Activated CD4-positive, alpha-beta T cell treated with anti-CD3 and anti-CD28 coated beads, Interleukin-10, Interleukin-2, amounts not matched to agents 100 ng/mL and 50 ng/mL, durations not matched to agents 16 hours and 8 hours (primary cell): ENCODE measurements at places on chromosomes 1 and 21.

GRCh38 chr1:12052997-12053686 lies 10.0 kb upstream of the TNFRSF8 start:
- no peak for DNase-seq

- DNase-seq = no peak
These were observed 378.4 kb downstream of the SETD4 start for GRCh38 chr21:35681946-35682345.

GRCh38 chr1:205191622-205192021 lies 19.9 kb downstream of the DSTYK start:
- no peak for DNase-seq

GRCh38 chr1:157878059-157878458 lies 36.5 kb upstream of the CD5L start:
- no peak for DNase-seq

DNA sequence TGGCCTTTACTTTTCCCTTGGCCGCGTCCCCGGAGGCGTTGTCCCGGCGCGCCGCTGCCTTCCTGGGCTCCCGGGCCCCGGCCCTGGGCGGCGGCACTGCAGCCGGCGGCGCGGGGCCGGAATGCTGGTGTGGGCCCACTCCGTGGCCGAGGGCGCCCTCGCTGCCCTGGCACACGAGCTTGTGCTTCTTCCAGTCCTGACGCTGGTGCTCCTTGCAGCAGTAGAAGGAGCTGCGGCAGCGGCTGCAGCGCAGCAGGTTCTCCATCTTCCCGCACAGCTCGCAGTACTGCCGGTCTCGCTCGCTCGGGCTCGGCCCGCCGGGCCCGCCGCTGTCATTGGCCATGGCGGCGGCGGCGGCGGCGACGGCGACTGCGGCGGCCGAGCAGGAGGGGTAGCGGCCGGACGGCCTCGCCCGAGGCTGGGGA lies 529 bp downstream of the EGLN1 start:
- DNase-seq = peak; percentile 52

DNA sequence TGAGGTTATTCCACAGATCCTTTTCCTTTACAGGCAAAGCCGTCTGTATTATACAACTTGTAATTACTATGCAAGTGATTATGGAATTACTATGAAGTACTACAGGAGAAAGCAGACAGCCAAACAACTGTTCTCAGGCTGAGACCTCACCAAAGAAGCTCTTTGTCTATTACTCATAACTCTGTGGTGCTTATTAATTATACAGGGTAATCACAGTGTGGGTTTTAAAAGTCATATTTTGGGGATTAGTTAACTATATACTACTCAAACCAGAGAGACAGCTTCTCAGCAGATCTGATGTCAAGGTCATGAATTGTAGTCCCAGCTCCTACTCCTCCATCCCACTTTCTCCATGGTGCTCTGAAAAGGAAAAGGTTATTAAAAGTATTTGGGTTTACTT lies 49.6 kb downstream of the CTTNBP2NL start:
- DNase-seq = no peak

GRCh38 chr1:211591980-211592493 lies 13.1 kb upstream of the SLC30A1 start:
- DNase-seq = no peak

DNA sequence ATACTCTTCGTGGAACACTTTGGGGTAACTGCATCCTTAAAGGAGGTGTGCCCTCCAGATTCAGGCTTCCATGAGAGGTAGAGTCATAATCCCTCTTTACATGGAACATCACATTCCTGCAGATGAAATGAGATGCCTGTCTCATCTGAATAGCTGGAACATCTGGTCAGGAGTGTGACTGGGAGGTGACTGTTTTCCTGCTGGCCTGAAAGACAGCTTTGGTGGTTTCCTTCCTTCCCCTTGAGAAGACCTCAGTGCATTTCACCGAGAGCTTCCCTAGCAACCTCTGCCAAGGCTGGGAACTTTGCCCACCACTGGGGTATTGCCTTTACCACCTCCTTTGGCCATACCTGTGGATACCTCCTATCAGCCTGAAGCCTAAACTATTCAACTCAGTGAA lies 46.7 kb upstream of the GUCA2A start:
- DNase-seq = no peak

- DNase-seq = peak; percentile 36
These were observed 160.9 kb downstream of the GABPA start for GRCh38 chr21:25895565-25896205.

- no peak for DNase-seq
These were observed 370.4 kb upstream of the ST6GALNAC5 start for GRCh38 chr1:76496871-76497270.

DNA sequence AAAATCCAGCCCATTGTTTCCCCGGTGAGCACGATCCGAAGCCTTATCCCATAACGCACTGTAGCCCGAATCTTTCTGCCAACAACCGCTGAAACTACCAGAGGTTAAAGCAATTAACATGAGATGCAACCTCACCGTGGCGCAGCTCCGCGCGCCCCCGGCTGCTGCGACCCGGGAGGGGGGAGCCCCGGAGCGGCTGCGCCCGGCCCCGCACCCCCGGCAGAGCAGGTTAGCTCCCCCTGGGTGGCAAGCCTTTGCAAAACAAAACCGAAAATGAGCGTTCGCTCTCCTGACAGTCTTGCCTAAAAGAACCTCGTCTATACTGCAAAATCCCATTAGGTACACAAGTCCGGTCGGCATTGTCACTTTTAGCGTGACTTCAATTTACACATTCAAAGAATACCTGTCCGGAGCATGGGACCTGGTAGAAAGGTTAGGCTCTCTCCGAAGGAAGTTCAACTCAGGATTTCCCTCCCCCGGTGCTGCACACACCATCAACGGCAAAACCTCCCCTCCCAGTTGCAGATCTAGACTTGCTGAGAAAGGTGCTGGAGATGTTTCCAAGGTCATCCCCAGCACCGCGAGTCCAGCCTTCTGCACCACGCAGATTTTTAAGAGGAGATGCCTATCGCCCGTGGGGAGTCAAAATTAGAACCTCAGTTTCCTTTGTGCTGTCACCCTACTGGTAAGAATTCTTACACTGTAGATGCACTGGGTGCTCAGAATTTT lies 107.5 kb downstream of the ZNF281 start:
- DNase-seq = peak; percentile 55

- DNase-seq = no peak
These were observed 11.6 kb upstream of the AKR7A3 start for GRCh38 chr1:19300211-19300610.

DNA sequence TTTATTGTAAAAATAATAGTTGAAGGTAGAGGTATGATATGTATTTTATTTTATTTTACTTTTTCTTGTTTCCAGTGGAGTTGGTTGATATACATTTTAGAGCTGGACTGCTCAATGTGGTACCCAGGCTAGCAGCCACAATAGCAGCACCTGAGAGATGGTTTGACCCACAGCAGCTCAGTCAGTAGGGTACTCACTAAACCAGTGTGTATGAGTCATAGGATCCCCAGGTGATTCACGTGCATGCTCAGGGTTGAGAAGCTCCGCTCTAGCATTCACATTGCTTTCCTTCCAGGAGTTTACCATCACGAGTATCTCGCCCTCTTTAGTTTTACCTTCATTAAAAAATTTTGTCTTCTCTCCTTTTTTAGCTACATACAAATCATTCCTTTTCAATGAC lies 96.0 kb upstream of the PAXBP1 start:
- DNase-seq = no peak

GRCh38 chr1:247338723-247339275 lies 7.1 kb upstream of the ZNF496 start:
- DNase-seq = no peak

- no peak for DNase-seq
These were observed 11.4 kb upstream of the SPATC1L start for GRCh38 chr21:46195595-46196195.

GRCh38 chr1:94716965-94717364 lies 103.2 kb upstream of the SLC44A3 start:
- DNase-seq = no peak

DNA sequence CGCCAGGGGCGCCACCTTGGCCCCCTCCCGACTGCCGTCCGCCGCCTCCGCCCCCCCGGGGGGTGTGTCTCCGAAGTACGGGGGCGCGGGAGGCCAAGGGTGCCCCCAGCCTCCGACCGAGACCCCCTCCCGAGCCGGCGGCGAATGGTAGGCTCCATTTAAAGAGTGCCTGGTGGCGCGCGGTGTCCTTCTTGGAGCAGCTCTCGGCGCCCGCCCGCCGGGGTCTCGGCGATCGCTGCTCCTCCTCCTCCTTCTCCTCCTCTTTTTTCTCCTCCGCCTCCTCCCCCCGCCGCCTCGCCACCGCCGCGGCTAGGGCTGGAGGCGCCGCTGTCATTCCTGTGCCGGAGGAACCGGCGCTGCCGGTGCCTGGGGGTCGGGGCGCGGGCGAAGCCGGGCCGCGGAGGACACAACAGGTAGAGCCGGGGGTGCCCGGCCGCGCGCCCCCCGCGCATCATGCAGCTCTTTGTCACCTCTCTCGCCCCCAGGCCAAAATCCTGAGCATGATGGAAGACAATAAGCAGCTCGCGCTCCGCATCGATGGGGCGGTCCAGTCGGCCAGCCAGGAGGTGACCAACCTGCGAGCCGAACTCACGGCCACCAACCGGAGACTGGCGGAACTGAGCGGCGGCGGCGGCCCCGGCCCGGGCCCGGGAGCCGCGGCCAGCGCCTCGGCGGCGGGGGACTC lies at the start of gene KAZN:
Gene KAZN (plus strand): TSS at position 188 of the 685 bp plus-strand sequence.
- no peak for DNase-seq

GRCh38 chr21:29718081-29718815 lies 221.5 kb downstream of the GRIK1 start:
- no peak for DNase-seq

GRCh38 chr1:34478515-34479076 lies 276.3 kb upstream of the GJB5 start:
- DNase-seq = no peak

DNA sequence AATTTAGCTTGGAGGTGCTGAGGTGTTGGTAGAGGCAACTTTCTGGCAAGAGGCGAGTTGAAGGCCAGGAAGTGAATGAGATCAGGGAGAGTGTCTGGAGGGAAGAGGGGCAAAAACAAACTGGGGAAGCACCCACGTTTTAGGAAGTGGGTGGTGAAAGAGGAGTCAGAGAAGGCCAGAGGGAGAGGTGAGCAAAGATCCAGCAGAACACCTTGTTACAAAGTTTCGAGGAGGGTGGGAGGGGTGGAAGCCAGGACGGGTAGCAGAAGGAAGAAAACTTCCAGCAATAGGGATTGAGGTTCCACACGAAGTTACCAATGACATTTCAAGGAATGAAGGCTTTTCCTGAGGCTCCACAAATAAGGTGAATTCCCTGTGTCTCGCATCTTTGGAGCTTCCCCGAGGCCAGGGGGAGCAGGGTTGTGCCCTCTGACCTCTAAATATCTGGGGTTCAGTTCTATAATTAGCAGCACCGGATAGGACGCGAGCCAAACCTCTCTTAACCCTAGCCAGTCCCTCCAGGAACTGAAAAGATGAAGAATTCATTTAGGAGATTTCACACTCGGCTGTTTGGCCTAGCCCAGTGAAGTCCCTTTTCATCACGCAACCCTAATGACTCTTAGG lies 578 bp upstream of the SESN2 start:
- DNase-seq = no peak

GRCh38 chr1:67171978-67172377 lies 5.7 kb downstream of the IL23R start:
- DNase-seq = peak; percentile 93

GRCh38 chr1:181486098-181486420 lies 2.7 kb downstream of the CACNA1E start:
- DNase-seq = no peak

- no peak for DNase-seq
These were observed 21.6 kb downstream of the HUNK start for GRCh38 chr21:31894457-31894856.

- no peak for DNase-seq
These were observed 40.0 kb downstream of the URB2 start for GRCh38 chr1:229665912-229666558.

GRCh38 chr1:223711747-223712193 lies 569 bp upstream of the CAPN2 start:
- no peak for DNase-seq

- DNase-seq = no peak
These were observed 220.5 kb downstream of the TRABD2B start for GRCh38 chr1:47776667-47777131.

DNA sequence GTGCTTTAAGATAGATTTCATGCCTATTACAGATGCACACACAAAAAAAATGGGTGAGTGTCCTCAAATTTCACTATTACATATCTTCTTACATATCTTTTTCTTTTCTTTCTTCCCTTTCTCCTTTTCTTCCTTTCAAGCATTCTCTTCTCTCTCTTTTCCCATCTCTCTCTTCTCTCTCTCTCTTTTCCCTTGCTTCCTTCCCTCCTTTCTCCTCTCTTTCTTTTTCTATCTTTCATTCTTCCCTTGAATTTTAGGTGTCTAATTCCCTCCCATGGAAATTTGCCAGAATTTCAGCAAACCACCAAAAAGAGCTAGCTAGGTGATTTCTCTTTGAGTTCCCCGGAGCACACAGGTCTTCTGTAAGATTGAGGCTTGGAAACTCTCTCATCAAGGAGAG lies 395.3 kb upstream of the RUNX1 start:
- no peak for DNase-seq

- no peak for DNase-seq
These were observed 3.8 kb downstream of the AGRN start for GRCh38 chr1:1023700-1024099.

GRCh38 chr21:45880097-45881068 lies 101.2 kb upstream of the COL6A1 start:
- DNase-seq = peak; percentile 80

DNA sequence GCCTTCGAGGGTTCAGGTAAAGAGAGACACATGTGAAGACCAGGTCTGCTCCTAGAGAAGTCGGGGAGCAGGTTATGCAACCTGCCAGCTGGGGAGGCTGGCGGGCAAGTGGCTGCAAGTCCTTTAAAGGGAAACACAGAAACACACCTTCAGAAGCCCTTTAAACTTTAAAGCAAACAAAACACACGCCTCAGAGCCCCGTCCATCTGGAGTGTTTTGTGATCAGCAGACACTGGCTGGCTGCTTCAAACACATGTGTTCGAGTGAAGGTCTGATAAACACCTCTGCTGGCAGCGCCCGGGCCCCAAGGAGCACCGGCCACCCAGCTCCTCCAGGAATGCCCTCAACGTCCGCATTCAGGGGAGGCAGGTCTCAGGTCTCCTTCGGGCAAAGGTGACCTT lies 15.2 kb downstream of the RIPK4 start:
- no peak for DNase-seq

- DNase-seq = no peak
These were observed 18.6 kb upstream of the ATP1B1 start for GRCh38 chr1:169087876-169088275.

DNA sequence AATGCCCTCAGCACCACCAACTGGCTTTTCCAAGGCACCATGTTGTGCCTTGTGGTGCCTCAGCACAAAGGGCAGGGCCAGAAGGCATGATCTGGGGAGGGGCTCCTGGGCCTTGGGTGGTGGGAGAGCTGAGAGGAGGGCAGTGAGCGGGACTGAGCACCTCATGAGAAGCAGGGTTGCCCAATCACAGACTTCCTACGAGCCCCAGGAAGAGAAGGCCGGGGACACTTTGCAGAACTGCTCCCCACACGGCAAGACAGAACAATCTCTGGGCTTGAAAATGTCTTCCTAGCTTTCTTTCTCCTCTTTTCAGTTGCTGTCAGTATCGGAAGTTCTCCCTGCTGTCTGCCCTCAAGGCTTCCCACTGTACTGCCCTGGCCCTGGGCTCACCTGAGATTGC lies 6.8 kb downstream of the KCNJ10 start:
- no peak for DNase-seq
